PC-9 (cell line): ENCODE measurements at places on chromosomes 16 and 17. TPM values are rescaled to one million over a fixed set of nuclear protein-coding genes. Genes with fewer than 3 reads are reported as not detected.

DNA sequence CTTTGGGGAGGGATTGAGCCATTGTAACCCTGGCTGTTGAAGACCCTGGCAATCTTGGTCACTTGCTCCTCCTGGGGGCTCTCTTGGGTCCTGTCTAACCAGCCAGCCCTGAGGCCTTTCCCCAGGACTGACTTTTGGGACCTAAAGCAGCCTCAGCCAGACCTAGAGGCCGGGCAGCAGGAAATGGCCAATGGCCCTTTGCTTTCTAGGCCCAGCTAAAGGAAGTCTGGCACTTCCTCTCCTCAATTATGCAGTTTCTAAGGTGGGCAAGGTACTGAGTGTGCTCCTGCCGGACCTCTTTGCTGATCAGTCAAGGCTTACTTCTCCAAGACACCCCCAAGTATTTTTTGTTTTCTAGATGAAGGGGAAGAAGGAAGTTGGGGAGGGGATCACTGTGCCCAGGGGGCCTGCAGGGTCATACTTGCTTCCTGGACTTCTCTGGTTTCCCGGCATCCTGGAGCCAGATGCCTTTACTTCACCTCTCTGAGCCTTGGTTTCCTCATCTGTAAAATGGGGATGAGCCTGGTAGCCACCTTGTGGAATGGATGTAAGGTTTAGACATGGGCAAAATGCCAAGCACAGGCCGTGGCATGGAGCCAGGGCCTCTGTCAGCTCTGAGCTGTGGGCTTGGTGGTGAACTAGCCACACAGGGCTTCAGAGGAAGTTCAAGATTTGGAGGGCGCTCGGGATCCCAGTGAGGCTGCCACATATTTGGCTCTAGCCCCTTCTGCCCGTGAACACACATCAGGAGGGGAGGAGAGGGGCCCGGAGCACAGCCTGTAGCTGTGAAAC, 8.6 kb downstream of the CX3CL1 start:
- no peak overlapping the region for H3K27ac ChIP-seq
- peak; percentile 26 for DNase-seq
- no peaks in the 10 kb centered on the region for H3K27me3 ChIP-seq
- H3K36me3 ChIP-seq: no peaks in the 10 kb centered on the region
- H3K4me1 ChIP-seq: peaks cover 41% of the 10 kb centered on the region

SPN gene
- total RNA-seq: 0.15 and 0.17 TPM in 2 replicates

TP53TG3 gene
- total RNA-seq: not detected in 2 replicates

- no peaks in the 10 kb centered on the region for H3K27me3 ChIP-seq
- no peaks in the 10 kb centered on the region for H3K36me3 ChIP-seq
- H3K4me1 ChIP-seq: peaks cover 21% of the 10 kb centered on the region
- DNase-seq: peak; percentile 88
Measured at GRCh38 chr17:31052187-31052889, 42.4 kb upstream of the NF1 start.

GRCh38 chr16:19666477-19666876, 51.5 kb downstream of the KNOP1 start:
- no peak for DNase-seq
- no peaks in the 10 kb centered on the region for H3K27me3 ChIP-seq
- no peak overlapping the region for H3K27ac ChIP-seq
- H3K36me3 ChIP-seq: no peaks in the 10 kb centered on the region
- H3K4me1 ChIP-seq: no peaks in the 10 kb centered on the region

DNA sequence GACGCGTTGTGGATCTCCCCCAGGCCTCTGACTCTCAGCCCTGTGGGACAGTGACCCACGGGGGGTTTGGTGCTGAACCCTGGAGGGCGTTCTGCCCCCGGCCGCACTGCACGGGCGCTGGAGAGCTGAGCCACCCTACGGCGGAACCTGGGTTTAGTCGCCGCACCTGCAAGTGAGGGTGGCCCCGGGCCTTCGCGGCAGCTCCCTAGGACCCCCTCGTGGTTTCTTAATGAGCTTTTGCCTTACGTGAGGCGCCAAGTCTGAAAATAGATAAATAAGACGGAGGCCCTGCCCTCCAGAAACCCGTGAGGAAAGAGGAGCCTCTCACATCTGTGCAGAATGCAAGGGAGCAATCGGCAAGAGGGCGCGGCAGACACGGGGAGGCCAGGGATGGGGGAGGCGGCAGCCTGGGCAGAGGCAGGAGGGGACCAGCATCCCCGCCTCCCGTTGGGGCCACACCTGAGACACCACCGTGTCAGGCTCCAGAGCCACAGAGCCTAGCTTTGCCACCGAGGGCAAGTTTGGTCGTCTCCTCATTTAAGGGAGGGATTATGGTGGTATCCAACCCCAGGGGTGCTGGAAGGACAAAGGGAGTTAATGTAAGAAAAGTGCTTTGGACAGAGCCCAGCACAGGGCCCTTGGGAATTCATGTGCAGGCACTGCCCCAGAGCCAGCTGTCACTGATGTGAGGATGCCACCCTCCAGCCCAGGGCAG, 153.2 kb upstream of the CHMP6 start:
- H3K27ac ChIP-seq: no peak overlapping the region
- H3K36me3 ChIP-seq: no peaks in the 10 kb centered on the region
- no peak for DNase-seq
- no peak overlapping the region for H3K4me3 ChIP-seq
- H3K27me3 ChIP-seq: no peaks in the 10 kb centered on the region

DNA sequence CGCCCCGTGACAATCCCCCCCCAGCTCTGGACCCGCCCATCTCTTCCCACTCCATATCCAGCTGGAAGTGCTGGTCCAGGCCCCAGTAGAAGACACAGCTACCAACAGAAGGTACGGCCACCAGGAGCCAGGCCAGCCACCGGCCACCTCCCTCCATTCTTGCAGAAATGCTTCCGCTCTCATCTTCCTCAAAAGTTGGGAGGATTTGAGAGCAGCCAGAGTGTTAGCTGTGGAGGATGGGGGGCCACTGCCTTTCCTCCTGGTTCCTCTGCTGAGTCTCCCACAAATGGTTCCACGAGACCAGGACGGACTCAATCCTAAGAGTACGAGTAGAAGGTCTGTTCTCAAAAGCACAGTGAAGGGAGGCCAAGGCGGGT, 78.3 kb downstream of the GAS7 start:
- H3K36me3 ChIP-seq: no peaks in the 10 kb centered on the region
- H3K27me3 ChIP-seq: peaks cover 10% of the 10 kb centered on the region; the same call in 1 of the 2 replicates
- DNase-seq: no peak
- no peak overlapping the region for H3K4me3 ChIP-seq
- H3K4me1 ChIP-seq: no peaks in the 10 kb centered on the region; the same call in 1 of the 2 replicates
- no peak overlapping the region for H3K27ac ChIP-seq

SSTR5 gene
- total RNA-seq: not detected in 2 replicates

DNA sequence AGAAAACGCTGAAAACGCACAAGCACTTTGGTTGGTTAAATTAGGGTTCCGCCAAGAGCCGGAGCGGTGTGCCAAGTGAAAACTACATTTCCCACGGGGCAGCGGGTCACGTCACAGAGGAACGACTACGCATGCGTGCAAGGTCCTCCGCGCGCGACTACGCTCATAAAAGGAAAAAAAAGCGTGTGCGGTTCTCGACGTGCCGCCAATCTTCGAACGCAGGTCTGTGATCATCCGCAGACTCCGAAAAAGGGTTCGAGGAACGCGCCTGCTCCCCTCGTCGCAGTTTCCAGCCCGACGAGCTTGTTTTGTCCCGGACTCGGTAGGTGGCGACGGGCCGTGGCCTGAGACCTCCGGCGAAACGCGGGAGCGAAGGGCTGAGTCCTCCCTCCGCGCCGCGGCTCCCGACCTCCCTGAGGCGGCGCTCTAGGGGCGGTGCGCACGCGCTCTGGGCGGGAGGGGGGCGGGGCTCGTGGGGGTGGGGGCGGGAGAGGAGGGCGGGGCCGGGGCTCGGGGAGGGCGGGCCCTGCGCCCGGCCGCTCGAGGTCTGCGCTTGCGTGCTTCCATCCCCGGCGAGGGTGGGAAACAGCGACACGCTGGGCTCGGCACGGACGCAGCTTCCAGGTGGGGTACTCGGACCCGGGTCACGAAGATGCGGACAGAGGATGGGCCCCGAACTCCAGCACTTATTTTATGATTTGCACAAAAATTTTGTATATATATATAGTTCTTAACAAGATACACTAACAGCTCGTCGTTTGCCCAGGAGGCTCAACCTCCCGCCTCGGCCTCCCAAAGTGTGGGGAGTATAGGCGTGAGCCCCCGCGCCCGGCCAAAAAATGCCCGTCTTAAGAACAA, at the start of gene SGF29:
Gene SGF29 (plus strand): TSS at position 145 of the 858 bp plus-strand sequence. CDS start 27,150 bp downstream, outside the sequence.
- H3K36me3 ChIP-seq: no peaks in the 10 kb centered on the region
- DNase-seq: peak; percentile 72
- peaks cover 16% of the 10 kb centered on the region for H3K4me1 ChIP-seq
- peak within 1 kb of the TSS; percentile 93 for H3K27ac ChIP-seq
- H3K4me3 ChIP-seq: peak within 1 kb of the TSS; percentile 74

DNA sequence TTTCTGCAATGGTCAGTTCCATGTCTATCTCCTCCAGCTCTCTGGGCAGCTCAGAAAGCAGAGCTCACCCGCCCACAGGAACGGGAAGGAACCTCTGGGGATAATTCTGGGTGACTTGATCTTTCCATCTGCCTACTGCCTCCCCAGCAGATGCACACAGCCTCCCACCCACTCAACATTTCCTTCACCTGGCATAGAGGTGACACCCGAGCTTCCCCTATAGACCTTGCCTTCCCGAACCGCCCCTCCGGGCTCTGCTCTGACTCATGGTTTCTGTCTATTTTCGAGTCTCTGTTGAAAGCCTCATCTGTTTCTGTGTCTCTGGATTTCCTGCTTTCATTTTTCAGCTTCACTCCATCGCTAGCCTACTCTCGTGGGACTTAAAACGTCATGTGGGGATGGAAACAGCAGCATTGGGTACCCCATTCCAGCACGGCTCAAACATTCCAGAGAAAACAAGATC, 11.4 kb downstream of the GGA3 start:
- no peak overlapping the region for H3K4me3 ChIP-seq
- 0 out of 2 replicates have a peak overlapping the region, but pooled peaks have one; percentile 12 for H3K27ac ChIP-seq
- DNase-seq: no peak
- no peaks in the 10 kb centered on the region for H3K27me3 ChIP-seq

DNA sequence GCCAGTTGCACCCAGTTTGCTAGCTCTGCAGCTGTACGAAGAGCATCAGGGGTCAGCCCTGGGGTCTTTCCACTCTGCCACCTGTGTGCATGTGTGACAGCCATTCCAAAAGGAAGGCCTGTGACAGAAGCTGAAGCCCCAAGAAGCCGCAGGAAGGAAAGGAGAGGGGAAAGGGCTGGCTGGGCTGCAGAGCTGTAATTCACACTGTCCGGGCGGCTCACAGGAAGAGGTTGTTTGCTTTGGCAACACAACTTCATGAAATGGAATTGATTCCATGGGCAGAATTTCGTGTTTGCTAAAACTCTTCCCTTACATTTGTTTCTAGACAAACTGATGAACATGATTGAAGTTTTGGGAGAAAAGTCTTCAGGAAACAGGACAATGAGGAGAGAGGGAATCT, 14.8 kb downstream of the TMEM204 start:
- no peak for DNase-seq
- no peaks in the 10 kb centered on the region for H3K27me3 ChIP-seq
- no peak overlapping the region for H3K27ac ChIP-seq
- H3K4me1 ChIP-seq: peaks cover 7% of the 10 kb centered on the region
- no peaks in the 10 kb centered on the region for H3K36me3 ChIP-seq

DNA sequence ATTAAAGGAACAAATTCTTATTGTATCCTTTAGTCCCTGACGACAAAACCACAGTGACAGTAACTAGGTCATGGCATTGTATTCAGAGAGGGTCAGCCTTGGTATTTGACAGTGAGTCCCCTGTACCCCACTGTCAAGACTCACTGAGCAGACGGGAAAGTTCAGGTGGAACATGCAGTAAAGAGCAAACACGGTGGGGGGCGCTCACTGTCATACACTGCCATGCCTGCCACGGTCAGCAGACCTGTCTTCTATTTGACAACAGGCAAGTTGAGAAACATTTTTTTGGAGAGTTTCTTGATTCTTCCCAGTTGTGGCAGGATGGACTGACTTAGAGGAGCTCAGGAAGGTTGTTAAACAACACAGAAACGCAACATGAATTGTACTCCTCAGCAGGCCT, 681.6 kb downstream of the KCNJ18 start:
- DNase-seq: no peak
- no peaks in the 10 kb centered on the region for H3K4me1 ChIP-seq
- H3K36me3 ChIP-seq: no peaks in the 10 kb centered on the region
- peaks cover 3% of the 10 kb centered on the region for H3K27me3 ChIP-seq
- H3K4me3 ChIP-seq: no peak overlapping the region
- no peak overlapping the region for H3K27ac ChIP-seq

DNA sequence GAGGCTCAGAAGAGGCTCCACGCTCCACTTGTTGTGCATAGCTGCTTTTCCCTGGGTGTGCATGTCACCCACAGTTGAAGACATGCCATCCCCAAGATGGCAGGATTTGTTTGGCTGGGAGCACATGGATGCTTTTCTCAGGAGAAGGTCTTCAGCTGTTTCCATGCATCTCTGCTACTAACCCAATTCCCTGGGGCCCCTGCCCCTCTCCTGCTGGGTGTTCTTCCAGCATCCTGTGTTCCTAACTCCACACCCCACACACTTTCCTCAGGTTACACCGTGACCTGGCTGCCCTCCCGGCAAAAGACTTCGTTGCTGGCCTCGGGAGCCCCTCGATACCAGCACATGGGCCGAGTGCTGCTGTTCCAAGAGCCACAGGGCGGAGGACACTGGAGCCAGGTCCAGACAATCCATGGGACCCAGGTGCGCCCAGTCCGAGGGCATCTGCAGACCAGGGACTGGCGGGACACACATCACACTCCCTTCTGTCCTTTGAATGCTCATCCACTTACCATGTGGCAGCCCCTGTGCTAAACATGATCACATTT, 21.5 kb downstream of the ITGAL start:
- H3K36me3 ChIP-seq: no peaks in the 10 kb centered on the region
- no peaks in the 10 kb centered on the region for H3K27me3 ChIP-seq
- no peak overlapping the region for H3K4me3 ChIP-seq
- no peak for DNase-seq

GRCh38 chr16:81774348-81774747, 4.7 kb upstream of the PLCG2 start:
- DNase-seq: no peak
- H3K4me1 ChIP-seq: peaks cover 4% of the 10 kb centered on the region; the same call in 1 of the 2 replicates
- no peak overlapping the region for H3K4me3 ChIP-seq
- H3K36me3 ChIP-seq: no peaks in the 10 kb centered on the region
- H3K27ac ChIP-seq: no peak overlapping the region

DNA sequence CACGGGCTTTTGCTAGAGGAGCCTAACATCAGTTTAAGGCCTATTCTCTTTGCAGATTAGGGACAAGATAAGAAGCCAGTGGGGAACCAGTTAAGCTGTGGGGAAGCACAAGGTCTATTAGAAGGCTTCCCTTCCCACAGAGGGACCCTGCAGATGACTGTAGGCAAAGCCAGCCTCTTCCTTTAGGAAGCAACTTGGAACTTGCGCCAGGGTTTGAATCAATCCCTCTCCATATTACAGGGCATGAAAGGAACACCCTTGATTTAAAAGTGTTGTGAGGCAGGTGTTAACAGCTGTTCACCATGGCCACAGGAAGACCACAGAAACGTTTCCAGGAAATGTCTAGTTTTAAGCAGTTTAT, 77.3 kb downstream of the RPTOR start:
- H3K36me3 ChIP-seq: no peaks in the 10 kb centered on the region
- no peaks in the 10 kb centered on the region for H3K27me3 ChIP-seq
- peaks cover 23% of the 10 kb centered on the region for H3K4me1 ChIP-seq
- no peak overlapping the region for H3K4me3 ChIP-seq
- DNase-seq: no peak
- H3K27ac ChIP-seq: no peak overlapping the region

- H3K4me1 ChIP-seq: no peaks in the 10 kb centered on the region; the same call in 1 of the 2 replicates
- H3K36me3 ChIP-seq: no peaks in the 10 kb centered on the region
- no peak for DNase-seq
- no peak overlapping the region for H3K27ac ChIP-seq
Measured at GRCh38 chr16:2092866-2093265, 42.8 kb downstream of the PKD1 start.

- H3K36me3 ChIP-seq: no peaks in the 10 kb centered on the region
- H3K27ac ChIP-seq: no peak overlapping the region
- no peaks in the 10 kb centered on the region for H3K4me1 ChIP-seq
- H3K27me3 ChIP-seq: peaks cover 94% of the 10 kb centered on the region
- no peak for DNase-seq
Measured at GRCh38 chr16:86353948-86354347, 156.4 kb upstream of the FOXF1 start.
